Motor neuron (in vitro differentiated cells): ENCODE measurements at places on chromosomes 5 and 9. TPM values are rescaled to one million over a fixed set of nuclear protein-coding genes. Genes with fewer than 3 reads are reported as not detected.
A peak's percentile ranks its signal among the peaks of the same experiment; 100 is the strongest.

The RHOBTB3 gene
- 188 and 276 TPM in 2 replicates for total RNA-seq

The DCANP1 gene
- 0.23 TPM in 1 of 2 replicates, not detected in the other for total RNA-seq

The NR4A3 gene
- 1.7 TPM in 2 replicates for total RNA-seq

The ADAMTS6 gene
- total RNA-seq = 3.3 and 3.5 TPM in 2 replicates

DNA sequence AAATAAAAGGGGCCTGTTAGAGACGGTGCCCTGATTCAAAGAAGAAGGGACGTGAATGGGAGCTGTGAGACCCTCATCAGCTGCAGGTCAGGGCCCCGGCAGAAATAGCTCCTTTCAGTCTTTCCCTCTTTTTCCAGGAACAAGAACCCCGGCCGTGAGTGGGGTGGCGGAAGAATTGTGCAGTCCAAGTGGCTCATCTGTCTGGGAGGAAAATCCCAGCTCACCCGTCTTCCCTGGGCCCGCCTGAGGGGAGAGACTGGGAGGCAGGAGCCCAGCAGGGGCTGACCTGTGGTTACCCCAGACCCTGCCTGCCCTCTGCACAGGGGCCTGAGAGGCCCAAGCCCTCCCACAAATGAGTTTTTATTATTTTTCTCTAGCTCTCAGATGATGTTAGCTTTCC, 24.8 kb upstream of the CSF1R start:
- peak; percentile 27 for ATAC-seq

DNA sequence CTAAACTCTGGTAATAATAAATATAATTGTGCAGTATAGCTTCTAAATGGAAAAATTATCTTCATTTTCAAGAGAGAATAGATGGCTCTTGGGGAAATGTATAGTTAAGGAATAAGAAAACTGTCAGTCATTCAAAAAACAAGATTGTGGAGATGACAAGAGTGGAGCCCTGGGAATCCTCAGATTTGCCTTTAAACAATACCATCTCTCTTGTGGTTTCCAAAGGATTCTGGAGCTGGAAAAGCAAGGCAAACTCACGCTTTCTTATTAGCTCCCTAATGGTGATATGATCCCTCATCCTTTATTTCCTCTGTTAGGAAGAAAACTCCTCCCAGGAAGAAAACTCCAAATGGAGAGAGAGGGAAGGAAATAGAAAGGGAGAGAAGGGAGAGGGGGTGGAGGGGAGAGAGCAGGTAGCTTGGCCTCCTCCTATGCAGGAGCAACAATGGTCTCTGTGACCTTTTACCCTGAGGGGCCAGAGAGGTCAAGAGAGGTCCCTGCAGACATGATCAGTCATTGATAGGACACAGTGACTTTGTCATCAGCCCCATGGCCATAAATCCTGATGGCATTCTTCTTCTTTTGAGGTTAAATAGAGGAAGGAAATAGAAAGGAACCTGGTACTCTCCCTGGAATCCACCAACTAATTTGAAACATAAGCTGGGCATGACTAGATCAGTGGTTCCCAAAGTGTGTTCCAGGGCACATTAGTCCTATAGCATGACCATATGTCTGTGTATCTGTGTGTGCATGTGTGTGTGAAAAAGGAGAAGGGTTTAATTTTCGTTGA, 312.2 kb downstream of the ARRDC3 start:
- no peak for ATAC-seq

GRCh38 chr5:140011297-140011802, 31.7 kb downstream of the NRG2 start:
- ATAC-seq = no peak

GRCh38 chr9:1732670-1733069, 282.5 kb upstream of the SMARCA2 start:
- no peak for ATAC-seq

- no peak for ATAC-seq
These were observed 5.7 kb downstream of the SRP19 start for GRCh38 chr5:112866739-112867138.

The STK32A gene
- total RNA-seq = 44.0 and 46.0 TPM in 2 replicates

GRCh38 chr9:34437006-34437925, 21.1 kb downstream of the FAM219A start:
- peak; percentile 67 for ATAC-seq

- no peak for ATAC-seq
These were observed 26.7 kb downstream of the APBA1 start for GRCh38 chr9:69645488-69645887.

- ATAC-seq = peak; percentile 7
These were observed 168.2 kb downstream of the CACNA1B start for GRCh38 chr9:138045541-138046490.

DNA sequence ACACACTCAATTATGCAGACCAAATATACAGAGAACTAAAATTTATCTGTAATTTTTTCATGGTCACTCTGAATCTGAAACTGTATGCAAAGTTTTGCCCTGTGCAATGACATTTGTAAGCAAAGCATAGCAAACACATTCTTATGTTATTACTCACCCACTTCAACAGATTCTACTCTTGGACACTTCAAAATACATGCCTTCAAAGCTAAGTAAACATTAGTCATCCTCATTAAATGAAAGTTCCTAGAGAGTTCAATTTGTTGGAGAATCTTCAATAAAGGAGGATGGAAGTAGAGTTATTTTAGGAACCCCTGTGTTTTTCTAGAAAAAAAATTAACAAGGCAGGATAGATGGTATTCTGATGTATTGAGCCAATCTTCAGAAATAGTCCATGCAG, 639.7 kb upstream of the C9orf72 start:
- peak; percentile 70 for ATAC-seq

The SPAG8 gene
- 1.5 and 1.8 TPM in 2 replicates for total RNA-seq

The IL9 gene
- not detected in 2 replicates for total RNA-seq

DNA sequence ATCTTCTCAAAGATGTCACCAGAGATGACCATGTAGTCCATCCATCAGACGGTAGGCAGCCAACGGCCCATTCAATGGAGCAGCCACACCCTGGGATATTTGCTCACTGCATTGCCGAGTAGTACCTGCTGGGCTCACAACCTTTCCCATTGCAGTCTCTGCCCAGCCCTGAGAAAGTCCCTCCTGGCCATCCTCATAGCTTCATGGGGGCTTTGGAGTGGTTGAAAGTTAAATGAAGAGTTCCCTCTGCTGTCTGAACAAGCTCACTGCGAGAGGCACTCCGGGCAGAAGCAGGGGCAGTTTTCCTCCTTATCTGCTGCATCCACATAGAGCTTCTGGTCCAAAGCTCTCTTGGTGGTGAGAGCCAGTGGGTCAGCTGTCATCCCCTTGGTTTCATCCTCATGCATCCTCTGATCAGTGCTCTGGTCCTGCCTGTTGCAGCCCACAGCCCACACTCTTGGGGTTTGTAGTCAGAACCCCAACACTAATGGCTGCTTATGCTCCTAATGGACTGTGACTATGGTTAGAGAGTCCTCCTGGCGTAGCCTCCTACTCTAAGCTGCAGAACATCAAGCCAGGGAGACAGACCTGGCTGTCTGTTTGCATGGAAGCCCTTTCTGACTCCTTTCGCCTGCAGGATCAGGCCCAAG, 23.3 kb downstream of the TNFSF8 start:
- ATAC-seq = peak; percentile 43

The SPAAR gene
- 0.47 and 1.2 TPM in 2 replicates for total RNA-seq

The IFNA2 gene
- not detected in 2 replicates for total RNA-seq

The GFI1B gene
- total RNA-seq = 0.43 TPM in 1 of 2 replicates, not detected in the other

DNA sequence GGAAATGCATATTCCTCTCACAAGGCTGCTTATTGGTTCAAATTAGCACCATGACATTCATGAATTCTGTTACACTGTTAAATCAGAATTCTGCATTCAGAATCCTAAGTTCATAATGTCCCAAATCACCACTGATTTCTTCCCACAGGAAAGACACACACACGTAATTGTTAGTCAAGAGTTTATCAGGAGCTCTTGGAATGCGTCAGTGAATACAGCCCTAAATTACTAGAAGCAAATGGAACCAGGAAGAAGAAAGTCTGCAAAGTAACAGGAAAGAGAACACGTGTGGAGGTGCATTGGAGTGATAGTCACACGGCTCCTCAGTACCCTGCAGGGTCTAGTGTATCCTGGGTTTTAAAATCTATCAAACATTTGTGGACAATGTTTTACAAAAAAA, 110.2 kb downstream of the ANXA2R start:
- ATAC-seq = no peak

The RNF14 gene
- total RNA-seq = 37.4 and 38.1 TPM in 2 replicates

The OLFM1 gene
- total RNA-seq = 108 and 136 TPM in 2 replicates

The SPARC gene
- 26.8 and 34.9 TPM in 2 replicates for total RNA-seq

The FABP6 gene
- total RNA-seq = not detected in 2 replicates

GRCh38 chr9:124551472-124552272, 44.5 kb upstream of the NR5A1 start:
- peak; percentile 92 for ATAC-seq

GRCh38 chr9:86445671-86446070, 91.5 kb upstream of the TUT7 start:
- no peak for ATAC-seq

GRCh38 chr5:2113348-2114131, 230.8 kb upstream of the IRX4 start:
- no peak for ATAC-seq

DNA sequence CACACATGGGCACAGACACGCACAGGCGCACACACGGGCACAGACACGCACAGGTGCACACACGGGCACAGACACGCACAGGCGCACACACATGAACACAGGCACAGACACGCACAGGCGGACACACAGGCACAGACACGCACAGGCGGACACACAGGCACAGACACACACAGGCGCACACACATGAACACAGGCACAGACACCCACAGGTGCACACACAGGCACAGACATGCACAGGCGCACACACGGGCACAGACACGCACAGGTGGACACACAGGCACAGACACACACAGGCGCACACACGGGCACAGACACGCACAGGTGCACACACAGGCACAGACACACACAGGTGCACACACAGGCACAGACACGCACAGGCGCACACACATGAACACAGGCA, 312.8 kb upstream of the IRX1 start:
- no peak for ATAC-seq

DNA sequence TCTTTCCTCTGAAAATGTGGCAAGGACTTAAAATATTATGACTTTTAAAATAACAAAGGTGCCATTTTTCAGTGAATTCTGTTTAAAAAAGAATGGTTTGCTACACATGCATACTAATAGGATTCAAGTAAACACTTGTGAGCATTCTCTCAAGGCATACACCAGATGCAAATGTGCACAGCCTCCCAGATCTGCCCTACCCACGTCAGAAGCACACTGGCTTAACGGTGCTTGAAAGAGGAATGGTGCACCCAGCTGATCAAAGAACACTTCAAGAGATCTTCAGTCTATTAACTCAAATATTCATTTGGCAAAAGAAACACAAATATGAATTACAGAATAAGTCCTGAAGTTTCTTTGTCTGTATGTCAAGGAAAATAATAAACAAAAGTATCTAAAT, 15.8 kb downstream of the GABRB2 start:
- ATAC-seq = peak; percentile 37

DNA sequence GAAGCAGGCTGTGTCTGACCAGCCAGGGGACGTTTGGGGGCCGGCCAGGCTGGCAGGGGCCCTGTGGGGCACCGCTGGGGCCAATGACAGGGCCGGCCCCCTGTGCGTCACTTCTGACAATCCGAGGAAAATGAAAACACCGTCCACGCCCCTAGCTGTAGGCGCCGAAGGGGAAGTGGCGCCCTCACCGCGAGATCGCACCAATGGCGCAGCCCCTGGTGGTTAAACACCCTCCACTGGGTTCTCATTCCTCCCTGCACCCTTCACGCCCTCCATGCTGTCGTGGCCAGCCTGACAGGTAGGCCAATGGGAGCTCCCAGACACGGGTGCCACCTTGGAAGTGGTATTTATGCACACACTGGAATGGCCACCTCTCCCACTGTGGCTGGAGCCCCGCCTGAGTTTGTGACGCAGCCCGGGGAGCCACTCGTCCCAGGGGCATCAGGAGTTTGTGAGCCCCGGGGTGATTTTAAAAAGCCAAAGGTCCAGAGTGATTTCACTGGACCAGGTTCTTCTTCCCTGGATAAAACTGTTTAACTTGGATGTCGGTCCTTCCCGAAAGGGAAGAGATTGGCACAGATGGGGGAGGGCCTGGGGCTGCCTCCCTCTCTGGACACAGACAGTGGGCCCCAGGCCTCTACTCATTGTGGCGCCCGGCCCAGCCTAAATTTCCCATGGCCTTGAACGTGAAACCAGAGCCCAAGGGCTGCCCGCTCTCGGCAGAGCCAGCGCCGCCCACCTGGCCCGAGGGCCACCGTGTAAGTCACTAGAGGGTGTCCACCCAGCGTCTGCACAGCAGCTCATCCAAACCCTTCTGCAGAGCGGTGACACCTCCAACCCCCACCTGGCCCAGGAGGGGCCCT, 49.7 kb downstream of the NKD2 start:
- no peak for ATAC-seq

- ATAC-seq = peak; percentile 16
These were observed at the start of gene FGF10 for GRCh38 chr5:44389090-44389822. Gene FGF10, minus strand, starts transcription at chr5:44389420. Its CDS starts 738 bp downstream, at chr5:44388682.

The TJP2 gene
- 3.0 and 5.1 TPM in 2 replicates for total RNA-seq

DNA sequence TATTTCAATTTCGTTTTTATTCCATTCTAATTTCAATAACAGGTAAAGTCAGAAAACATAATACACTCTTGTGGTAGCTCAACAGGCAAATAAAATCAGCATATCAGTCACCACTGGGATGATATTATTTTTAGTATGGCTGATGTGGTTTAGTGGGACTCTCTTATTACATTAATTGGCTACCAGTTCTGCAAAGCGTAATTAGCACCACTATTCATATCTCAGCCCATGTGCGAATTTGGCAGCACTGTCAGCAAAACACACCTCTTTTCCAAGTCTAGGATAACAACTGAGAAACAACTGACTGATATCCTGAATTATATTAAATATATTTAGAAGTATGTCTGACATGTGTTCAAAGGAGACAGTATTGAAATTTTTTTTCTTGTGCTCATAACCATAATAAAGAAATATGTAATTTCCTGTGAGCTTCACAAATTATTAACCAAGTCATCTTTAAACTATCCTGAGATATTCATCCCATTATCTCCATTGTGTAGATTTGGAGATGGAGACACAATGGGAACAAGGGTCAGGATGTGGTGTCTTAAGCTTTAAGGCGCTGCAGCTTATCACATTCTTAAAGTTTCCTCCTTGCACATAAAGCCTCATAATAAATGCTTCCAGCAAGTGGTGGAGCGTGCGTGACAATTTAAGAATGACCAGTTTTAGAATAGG, 212.4 kb downstream of the TLE1 start:
- no peak for ATAC-seq

DNA sequence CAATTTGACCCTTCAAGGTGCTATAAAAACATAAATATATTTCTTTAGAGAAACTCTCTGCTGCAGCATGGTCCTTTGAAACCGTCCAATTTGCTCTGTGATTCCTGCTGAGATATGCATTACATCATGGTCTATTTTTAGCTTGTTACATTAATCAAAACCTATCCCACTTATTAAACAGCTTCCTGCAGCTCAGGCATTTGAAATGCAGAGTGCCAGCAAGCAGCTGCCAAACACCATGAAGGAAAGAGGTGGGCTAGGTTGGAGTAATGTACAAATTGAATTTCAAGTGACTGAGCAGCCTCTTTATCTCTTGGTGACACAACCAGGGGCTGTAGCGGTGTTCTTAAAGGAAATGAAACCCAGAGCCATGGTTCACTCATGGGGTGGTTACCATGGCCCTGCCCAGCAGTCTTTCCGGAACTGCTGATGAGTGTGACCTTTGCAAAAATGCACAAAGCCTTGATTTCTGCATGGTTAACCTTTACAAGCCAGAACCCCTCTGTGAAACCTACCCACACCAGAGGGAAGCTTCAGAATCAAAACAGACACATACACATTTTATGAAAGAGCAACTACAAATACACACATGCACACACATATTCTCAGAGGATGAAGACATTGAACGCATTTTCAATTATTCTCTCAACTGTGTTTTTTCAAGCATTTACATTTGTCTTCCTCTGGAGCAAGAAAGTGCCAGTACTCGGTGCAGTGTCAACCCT, 155.8 kb upstream of the ZNF608 start:
- peak; percentile 33 for ATAC-seq

The SPACA9 gene
- total RNA-seq = 6.3 and 7.5 TPM in 2 replicates
